ENCODE measurements at places on chromosomes 6 and 20. TPM values are rescaled to one million over a fixed set of nuclear protein-coding genes. Genes with fewer than 3 reads are reported as not detected.

GRCh38 chr6:39189915-39190544 is 39.2 kb downstream of the KCNK5 start:
- ATAC-seq = peak; percentile 30

GRCh38 chr6:87829622-87830121 is 127.6 kb upstream of the AKIRIN2 start:
- no peak for ATAC-seq

- ATAC-seq = peak; percentile 52
These were observed 57.6 kb upstream of the JAG1 start for GRCh38 chr20:10731190-10731965.

- peak; percentile 22 for ATAC-seq
These were observed at the start of gene RGS19 for GRCh38 chr20:64079273-64080012. TSS of gene RGS19 (minus strand) at chr20:64079518. CDS start at chr20:64076886, 2,632 bp downstream.

GRCh38 chr6:137303441-137303840 is 84.3 kb upstream of the IFNGR1 start:
- ATAC-seq = no peak

- peak; percentile 74 for ATAC-seq
These were observed at the start of the genes CTSA and NEURL2 for GRCh38 chr20:45890985-45891983. TSS of gene CTSA (plus strand) at chr20:45891335. CDS start at chr20:45891569, 234 bp downstream. TSS of gene NEURL2 (minus strand) at chr20:45891208. CDS start at chr20:45890991, 217 bp downstream.

- ATAC-seq = no peak
These were observed 12.9 kb upstream of the EMILIN3 start for GRCh38 chr20:41379551-41379950.

GRCh38 chr6:161658211-161658610 is 384.4 kb upstream of the AGPAT4 start:
- ATAC-seq = no peak

DNA sequence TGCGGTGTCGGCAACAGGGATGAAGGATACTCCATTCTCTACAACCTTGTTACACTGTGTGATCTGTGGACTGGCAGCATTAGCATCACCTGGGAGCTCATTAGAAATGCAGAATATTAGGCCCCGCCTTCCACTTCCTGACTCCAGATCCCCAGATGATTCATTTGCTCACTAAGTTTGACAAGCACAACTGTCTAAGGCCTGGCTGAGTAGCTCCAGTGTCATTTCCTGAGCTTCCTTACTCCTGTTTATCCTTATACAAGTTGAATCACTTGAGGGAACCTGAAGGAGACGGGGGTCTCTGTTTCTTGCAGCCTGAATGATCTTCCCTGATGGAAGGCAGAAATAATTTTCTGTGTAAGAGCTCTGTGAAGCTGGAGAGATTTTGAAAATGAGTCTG is 32.7 kb upstream of the PROKR2 start:
- ATAC-seq = no peak

DNA sequence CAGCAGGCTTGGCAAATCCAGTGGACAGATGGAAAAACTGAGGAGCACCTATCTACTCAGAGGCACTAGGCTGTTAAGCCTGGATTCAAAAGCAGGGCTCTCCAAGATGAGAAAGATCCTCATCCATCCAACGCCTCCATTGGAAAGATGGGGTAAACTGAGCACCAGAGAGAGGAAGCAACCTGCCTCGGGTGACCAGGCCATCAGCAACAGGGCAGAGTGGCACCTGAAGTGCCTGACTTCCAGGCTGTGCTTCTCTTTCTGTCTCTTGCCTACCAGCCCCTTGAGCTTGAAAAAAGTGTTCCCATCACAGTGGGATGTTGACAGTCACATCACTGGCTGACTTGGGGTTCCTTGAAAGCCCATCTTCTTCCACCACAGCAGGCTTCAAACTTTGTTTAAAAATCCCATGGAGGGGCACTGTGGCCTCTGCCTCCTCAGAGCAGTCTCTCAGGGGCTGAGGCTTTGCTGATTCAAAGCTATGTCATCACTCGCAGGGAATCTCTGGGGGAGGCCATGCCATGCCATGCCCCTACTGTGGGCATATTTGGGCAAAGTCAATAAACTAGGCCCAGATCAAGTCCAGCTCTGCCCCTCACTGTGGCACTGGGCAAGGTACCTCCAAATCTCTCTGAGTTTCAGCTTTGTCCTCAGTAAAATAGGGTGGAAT is 44.8 kb upstream of the TGM2 start:
- no peak for ATAC-seq

GRCh38 chr6:110654096-110654820 is 161.0 kb downstream of the CDK19 start:
- no peak for ATAC-seq

DNA sequence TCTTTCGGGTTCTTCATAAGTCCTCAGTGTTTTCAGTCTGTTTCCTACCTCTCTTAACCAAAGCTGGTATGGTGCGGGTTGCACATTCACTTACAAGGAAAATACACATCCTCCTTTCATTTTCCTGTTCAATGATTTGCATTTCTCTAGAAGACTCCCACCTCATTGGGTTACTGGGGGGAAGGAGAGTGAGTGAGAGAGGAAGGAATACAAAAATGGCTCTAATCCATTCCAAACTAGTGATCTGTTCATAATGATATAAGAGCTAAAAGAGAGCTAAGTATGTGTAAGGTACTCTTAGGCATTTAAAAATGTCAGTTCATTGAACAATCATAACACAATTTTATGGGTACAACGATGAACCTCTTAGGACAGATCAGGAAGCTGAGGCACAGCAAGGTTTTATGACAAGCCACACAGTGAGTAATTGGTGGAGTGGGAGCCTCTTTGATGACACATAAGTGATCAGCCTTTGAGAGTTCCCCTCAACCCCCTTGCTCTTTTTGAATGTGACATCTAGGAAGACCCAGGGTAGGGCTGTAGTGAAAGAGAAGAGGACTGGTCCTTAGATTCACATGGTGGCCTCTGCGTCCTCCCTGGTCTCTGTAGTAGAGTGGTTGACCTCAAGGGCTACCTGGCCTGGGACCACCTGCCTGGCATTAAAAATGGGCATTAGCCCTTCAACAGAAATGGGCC is 328.4 kb upstream of the SOX4 start:
- peak; percentile 35 for ATAC-seq

DNA sequence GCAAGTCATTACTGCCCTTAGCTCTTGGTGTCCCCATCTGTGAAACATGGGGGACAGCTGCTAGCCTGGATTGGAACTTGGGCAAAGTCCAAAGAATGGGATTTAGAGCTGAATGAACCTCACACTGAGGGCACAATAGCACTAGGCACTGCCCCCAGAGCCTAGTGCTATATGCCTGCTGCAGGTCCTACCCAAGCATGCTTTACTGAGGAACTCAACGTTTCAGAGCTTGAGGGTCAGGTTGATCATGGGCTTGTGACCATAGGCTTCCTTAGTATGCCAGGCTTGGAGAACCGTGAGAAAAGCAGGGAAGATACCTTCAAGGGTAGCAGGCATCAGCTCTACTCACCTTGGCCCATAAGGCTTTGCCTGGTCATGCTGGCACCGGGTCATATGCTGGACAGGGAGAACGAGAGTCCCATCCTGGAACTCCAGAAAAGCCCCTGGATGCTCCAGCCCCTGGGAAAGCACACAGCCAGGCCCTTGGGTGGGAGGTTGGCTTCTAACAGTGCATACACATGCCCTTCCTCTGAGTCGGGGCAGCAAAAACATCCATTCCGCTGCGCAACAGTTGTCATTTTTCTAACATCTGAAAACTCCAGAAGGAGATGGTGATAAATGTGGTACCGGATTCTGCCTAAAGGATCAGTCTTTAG is 29.7 kb downstream of the EIF2S2 start:
- no peak for ATAC-seq

DNA sequence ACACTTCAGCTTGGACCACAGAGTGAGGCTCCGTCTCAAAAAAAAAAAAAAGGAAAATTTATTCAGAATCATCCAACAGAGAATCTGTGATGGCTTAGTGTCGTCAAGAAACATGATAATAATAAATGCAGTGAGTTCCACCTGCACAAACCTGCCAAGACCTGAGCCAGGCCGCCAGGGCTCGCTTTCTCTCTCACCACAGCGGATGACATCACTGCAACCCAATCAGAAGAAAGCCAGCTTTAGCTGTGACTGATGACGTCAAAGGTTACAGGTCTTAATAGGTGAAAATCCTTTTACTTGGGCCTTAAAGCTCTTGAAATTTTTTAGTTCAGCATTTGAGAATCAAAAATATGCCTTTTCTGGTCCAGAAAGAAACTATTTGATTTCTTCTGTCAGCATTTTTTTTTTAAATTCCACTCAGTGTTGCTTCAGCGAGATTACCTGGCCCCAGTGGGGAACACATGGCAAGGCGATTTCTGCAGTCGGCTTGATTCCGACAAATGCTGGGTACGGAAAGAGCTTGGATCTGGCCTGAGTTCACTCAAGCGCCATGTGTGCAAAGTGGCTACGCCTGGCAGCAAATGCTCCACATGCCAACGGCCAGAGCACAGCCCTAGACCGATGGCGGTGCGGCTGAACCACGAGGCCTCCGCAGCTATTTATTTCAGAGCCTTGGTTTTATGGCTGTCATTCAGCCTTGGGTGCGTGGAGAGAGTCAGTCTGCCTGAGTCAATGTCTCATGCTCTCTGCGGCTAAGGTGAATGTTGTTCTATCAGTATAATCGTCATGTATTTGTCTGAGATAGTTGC is 105.7 kb upstream of the QKI start:
- no peak for ATAC-seq

- peak; percentile 99 for ATAC-seq
These were observed 17.1 kb downstream of the NAPB start for GRCh38 chr20:23404196-23404595.

DNA sequence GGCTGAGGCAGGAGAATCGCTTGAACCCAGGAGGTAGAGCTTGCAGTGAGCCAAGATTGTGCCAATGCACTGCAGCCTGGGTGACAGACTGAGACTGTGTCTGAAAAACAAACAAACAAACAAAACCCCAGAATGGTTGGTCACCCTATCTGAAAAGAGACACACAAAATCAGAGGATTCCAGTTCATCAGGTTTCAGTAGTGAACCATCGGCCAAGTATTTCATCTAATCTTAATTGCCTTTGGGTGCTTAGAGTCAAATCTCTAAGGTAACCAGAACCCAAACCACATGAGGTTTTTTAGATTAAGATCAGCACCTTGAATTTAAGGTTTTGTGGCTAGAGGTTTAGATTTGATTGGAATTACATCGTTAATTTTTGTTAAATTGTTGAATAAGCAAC is 8.3 kb upstream of the ZBTB2 start:
- peak; percentile 59 for ATAC-seq

DNA sequence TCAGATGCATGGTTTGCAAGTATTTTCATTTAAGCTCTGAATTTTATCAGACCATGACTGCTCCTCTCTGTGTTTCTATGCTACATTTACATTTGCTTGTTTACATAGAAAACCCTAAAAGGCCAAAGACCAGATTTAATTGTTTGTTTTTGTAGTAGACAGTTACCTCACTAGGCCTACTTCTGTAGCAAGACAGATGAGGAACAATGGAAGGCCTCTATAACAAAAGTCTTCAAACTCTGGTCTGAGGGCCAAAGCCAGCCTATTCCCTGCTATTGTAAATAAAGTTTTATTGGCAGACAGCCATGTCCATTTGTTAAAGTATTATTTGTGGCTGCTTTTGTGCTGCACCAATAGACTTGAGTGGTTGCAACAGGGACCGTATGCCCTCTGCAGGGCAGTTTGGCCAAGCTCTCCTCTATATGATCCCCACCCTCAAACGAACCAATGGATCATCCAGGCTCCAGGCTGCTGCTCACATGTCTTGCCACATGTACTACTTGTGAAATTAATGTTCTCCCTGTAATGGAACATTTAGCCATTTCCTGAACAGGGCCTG is 182.0 kb downstream of the DOK5 start:
- ATAC-seq = no peak

DNA sequence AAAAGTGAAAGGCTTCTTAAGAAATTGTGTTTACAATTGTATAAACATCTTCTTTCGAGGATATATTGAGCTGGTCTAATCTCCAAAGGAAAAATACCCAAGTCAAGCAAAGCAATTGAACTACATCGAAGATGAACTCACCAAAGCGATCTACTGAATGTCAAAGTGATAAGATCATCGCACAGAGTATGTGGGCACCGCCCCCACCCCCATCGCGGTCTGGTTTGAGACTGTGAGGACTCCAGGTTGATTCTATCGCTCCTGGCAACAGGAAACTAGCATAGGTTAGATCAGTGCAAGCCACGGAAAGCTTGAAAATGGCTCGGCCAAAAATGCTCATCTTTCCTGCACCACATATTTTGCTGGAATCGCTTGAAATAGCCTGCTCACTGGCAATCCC is 133.2 kb upstream of the RPS6KA2 start:
- no peak for ATAC-seq

- ATAC-seq = peak; percentile 57
These were observed 8.9 kb upstream of the UBE2V1 start for GRCh38 chr20:50121858-50122271.

DNA sequence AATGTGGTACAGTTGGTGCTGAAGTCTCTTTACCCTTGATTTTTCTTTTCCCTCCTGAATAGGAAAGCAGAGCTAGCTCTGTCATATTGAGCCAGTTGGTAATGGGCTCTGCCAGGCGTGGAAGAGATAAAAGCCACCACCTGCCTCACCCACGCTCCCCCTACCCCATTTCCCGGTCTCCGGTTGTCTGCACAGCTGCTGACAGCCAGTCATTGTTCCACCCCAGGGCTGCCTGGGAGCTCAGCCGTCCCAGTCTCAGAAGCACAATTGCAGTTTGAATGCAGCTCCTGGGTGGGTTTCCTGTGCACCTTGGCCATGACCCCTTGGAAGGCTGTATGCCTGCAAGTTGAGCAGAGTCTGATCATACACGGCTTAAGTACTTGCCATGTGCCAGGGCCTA is 675.2 kb upstream of the FLRT3 start:
- ATAC-seq = no peak

GRCh38 chr20:49852522-49853080 is 40.0 kb downstream of the SLC9A8 start:
- no peak for ATAC-seq

GRCh38 chr6:128531696-128532095 is 11.3 kb upstream of the PTPRK start:
- no peak for ATAC-seq

GRCh38 chr6:33128318-33128717 is 52.5 kb downstream of the HLA-DPB1 start:
- no peak for ATAC-seq

GRCh38 chr6:32977953-32978324 is 9.5 kb downstream of the BRD2 start:
- ATAC-seq = no peak

DNA sequence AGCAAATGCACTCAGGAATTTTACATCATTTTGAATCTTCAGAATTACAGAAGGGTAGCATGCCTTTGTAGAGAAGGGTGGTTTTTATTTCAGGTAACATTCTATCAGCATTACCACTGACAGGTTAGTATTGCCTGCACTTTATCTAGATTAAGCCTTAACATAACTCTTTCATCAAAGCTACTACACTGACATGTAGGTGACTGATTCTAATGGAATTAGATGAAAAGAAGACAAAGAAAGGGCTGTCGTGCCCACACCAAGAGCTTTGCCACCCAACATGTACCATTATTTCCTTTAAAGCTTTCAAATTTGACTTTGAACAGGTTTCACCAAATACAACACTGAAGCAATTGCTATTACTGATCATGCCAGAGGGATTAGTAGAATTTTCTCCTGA is 551.9 kb downstream of the EYS start:
- ATAC-seq = no peak

Gene SSTR4
- not detected for total RNA-seq

Gene TRIM40
- not detected for total RNA-seq

Gene BTN1A1
- total RNA-seq = not detected

Gene NOTCH4
- 2.7 TPM for total RNA-seq

Gene REM1
- 0.20 TPM for total RNA-seq

Gene CTAGE9
- not detected for total RNA-seq
